ENCODE measurements at places on chromosomes 16 and 17. TPM values are rescaled to one million over a fixed set of nuclear protein-coding genes. Genes with fewer than 3 reads are reported as not detected.

TIMP2 gene
- total RNA-seq = 2.5 TPM

- no peak for DNase-seq
Observed at GRCh38 chr16:2595393-2596205, 57.8 kb downstream of the PDPK1 start.

IL34 gene
- total RNA-seq = not detected

DNA sequence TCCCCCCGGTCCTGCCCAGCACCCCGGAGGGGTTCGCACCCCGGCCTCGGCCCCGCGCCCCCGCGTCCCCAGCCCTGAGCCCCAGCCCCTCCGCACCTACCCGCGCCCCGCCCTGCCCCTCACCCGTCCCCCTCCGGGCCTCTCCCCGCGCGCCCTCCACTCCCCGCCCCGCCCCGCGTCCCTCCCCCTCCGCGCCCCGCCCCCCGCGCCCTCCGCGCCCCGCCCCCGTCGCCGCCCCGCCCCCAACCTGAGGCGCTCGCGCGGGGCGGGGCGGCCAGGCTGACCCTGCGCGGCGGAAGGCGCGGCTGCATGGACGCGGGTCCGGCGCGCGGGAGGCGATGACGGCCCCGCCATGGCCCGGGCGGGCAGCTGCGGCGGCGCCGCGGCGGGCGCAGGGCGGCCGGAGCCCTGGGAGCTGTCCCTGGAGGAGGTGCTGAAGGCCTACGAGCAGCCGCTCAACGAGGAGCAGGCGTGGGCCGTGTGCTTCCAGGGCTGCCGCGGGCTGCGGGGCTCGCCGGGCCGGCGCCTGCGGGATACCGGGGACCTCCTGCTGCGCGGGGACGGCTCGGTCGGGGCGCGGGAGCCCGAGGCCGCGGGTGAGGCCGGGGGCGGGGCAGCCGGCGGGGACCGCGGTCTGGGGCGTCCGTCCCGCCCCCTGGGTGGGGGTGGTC is at the start of gene SPIRE2:
SPIRE2 (plus strand) TSS at position 277 of the 671 bp plus-strand sequence; CDS start at position 353, 76 bp downstream.
- DNase-seq = peak; percentile 76

UTP18 gene
- total RNA-seq = 67.9 TPM

DNA sequence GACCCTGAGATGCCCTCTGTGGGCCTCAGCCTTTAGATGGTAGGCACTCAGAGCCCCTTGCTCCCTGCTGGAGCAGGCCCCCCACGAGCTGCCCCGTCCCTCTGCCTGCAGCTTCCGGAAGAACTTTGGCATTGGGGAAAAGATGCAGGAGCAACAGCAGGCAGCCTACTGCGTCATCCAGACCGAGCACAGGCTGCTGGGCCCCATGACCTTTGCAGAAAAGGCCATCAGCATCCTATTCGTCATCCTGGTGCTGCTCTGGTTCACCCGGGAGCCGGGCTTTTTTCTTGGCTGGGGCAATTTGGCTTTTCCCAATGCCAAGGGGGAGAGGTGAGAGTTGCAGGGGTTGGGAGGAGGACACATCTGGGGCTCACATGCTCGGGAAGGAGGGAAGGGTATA is 12.7 kb upstream of the FOXN1 start:
- DNase-seq = no peak

DNA sequence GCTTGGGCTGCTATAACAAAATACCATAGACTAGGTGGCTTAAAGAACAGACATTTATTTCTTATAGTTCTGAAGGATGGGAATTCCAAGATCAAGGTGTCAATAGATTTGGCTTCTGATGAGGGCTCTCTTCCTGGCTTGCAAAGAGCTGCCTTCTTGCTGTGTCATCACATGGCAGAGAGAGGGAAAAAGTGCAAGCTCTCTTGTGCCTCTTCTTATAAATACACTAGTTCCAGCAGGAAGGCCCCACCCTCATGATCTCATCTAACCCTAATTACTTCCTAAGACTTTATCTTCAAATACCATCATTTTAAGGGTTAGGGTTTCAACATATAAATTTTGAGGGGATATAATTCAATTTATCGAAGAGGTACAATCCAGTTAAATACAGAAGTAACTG is 30.6 kb downstream of the ABCA9 start:
- no peak for DNase-seq

MYH2 gene
- not detected for total RNA-seq

DNA sequence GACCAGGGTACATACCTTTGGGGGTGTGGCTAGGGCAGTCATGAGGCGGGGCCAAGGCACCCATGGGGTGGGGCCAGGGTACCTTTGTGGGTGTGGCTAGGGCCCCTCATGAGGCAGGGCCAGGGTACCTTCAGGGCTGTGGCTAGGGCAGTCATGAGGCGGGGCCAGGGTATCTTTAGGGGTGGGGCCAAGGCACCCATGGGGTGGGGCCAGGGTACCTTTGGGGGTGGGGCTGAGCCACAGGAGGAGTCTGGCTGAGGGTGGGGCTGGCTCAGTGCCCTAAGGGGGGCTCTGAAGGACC is 3.5 kb downstream of the GNG13 start:
- DNase-seq = peak; percentile 39

DNA sequence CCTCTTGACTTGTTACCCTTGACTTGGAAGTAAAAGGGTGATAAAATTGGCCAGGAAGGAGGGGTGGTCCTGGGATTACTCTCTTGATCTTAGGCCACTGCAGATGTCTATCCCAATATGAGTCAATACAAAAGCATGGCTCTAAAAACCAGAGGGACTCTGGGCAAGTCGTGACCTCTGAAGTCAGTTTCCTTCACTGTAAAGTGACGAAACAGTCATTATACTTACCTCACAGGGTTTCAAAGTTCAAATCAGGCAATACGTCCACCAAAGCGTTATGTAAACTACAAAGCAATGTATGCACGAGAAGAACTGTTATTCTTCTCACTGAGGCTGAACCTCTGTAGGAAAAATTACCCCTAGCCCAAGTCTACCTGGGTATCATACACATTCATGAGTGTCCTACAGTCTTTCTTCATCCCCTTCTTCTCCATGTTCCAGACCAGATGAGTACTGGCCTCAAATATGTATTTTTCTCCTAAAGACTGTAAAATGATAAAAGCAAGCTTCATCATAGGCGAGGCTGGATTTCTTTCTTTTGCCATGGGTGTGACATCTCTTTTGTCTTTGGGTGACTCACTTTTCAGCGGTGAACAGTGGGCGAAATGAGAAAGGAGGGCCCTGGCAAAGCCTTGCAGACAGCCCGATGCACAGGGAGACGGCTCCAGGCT is 34.5 kb upstream of the CLEC18B start:
- DNase-seq = no peak

- no peak for DNase-seq
Observed at GRCh38 chr16:19645557-19645981, 72.5 kb downstream of the KNOP1 start.

DNA sequence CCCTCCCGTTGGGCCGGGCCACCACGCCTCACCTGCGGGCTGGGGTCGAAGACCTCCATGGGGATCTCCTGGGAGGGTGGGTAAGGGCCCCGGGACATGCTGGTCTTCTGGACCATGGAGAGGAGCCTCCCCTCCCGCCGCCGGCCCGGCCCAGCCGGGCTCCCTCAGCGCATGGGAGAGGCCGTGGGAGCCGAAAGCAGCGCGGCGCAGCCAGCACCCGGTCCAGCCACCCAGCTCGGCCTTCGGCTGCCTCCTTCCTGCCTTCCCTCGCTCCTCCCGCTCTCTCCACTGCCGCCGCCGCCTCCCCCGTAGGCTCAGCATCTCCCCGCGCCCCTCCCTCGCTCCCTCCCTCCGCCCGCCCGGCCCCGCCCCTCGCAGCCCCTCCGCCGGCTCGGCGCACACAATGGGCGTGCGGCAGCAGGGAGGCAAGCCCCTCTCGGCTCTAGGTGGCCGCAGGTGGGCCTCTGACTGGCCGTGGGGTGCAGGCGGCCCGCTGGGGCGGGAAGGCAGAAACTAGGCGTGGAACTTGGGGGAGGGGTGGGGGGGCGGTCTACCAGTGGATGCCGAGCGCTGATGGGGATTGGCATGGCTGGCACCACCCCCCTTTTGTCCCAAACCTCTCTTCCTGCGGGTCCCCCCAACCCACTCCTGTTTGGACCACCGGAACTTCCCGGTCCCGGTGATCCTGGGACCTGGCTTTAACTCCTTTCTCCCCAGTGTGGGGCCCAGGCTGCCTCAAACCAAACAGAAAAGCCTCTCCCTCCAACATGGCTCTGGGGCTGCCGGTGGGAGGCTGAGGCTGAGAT is at the start of gene CACNB1:
CACNB1 (minus strand) TSS at position 290 of the 806 bp plus-strand sequence; CDS start at position 116, 174 bp downstream.
- DNase-seq = peak; percentile 79

OXLD1 gene
- total RNA-seq = 52.6 TPM

DNA sequence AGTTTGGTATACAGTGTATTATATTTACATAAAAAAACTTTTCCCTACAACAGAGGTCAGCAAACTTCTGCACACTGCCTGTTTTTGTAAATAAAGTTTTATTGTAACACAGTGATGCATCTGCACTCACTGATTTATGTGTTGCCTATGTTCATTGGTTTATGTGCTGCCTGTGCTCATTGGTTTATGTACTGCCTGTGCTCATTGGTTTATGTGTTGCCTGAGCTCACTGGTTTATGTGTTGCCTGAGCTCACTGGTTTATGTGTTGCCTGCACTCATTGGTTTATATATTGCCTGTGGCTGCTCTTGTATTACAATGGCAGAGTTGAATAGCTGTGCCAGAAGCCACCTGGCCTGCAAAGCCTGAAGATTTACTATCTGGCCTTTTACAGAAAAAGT is 81.6 kb downstream of the MYH11 start:
- no peak for DNase-seq

DNA sequence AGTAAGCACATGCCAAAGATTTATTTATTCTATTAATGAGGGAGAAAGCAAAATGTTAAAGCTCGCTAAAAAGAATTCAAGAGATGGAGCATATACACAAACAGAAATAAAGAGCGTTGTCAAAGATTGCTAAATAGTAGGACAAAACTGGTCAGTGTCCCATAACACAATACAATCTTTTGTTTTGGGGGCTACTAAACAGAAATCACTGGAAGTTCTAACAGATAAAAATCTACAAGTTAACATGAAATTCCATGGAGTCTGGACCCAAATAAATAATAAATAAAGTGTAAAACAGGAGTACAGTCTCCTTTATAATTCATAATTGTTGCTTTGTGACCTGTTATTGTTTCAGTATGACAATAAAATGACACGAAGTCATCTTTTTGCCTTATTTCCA is 115.2 kb upstream of the CNTNAP4 start:
- DNase-seq = no peak

TMEM100 gene
- total RNA-seq = not detected

GRCh38 chr16:2858245-2859025 is 465 bp upstream of the PRSS22 start:
- DNase-seq = no peak

PRAC1 gene
- total RNA-seq = not detected

DNA sequence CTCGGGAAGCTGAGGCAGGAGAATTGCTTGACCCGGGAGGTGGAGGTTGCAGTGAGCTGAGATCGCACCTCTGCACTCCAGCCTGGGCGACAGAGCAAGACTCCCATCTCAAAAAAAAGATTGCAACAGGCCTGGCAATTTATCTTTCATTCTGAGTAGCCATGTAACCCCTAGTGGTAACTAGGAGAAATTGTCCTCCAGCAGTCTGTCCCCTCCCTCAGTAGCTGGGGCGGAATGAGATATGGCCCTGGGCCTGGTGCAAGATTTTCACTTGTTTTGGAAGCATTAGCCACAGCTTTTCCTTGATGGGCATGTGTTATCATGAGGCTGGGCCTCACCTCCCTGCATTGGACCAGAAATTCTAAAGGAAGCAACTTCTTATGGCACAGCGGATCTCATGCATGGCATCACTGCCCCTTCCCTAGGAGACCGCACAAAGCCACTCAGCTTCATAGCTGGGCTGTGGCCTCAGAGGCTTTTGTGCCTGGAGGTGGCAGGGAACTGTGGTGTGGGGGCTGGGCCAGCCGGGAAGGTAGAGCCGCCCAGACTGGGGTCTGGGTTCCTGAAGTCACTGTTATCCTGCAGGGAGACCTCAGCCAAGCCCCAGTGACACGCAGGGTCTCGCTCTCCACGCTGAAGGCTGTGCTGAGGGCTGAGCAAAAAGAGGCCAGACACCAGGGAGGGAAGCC is 13.4 kb downstream of the NATD1 start:
- no peak for DNase-seq

GRCh38 chr17:58085039-58085715 is 2.0 kb downstream of the DYNLL2 start:
- DNase-seq = no peak

PLCG2 gene
- 12.7 TPM for total RNA-seq

CEMP1 gene
- total RNA-seq = not detected

Data from activated CD8-positive, alpha-beta T cell treated with anti-CD3 and anti-CD28 coated beads for 36 hours (primary cell).